ENCODE measurements at places on chromosomes 11 and 22.

DNA sequence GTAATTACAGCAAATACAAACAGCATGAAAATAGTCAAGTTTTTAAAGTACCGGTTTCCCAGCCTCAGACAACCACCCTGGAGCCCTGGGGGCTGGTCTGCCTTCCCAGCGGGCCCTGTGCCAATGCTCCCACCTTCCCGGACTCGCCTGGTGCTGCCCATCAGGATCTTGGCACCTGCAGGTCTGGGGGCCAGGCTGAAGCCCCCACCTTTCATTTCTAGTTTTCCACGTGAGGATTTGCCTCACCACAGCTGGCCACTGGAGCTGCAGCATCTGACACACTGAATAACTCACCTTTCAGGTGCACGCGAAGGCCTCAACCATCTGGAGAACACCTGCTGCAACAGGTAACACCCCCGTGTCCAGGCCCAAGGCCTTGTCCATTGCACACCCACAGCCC lies 108.7 kb upstream of the THY1 start:
- no peak for DNase-seq

DNA sequence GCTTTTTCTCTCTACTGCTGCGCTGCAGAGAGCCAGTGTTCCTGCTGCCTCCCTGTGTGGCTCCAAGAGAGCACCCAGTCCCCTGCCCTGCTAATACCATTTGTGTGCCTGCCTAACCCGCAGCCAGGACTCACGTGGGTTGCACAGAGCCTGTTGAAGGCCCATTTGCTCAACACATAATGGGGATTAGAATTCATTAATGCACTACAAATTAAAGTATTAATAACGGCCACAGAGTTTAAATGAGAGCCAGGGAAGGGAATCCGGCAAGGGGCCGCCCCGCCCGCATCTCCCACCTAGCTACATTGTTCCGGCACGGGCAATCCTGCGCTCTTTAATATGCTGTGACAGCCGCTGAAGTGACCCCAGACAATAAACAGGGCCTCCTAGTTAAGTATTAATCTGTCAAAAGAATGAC lies 211.3 kb downstream of the NXPE2 start:
- no peak for DNase-seq

- DNase-seq: no peak
These were observed 29.6 kb downstream of the SBF1 start for GRCh38 chr22:50445071-50445879.

GRCh38 chr11:61743486-61744095 lies 8.8 kb upstream of the MYRF start:
- no peak for DNase-seq

DNA sequence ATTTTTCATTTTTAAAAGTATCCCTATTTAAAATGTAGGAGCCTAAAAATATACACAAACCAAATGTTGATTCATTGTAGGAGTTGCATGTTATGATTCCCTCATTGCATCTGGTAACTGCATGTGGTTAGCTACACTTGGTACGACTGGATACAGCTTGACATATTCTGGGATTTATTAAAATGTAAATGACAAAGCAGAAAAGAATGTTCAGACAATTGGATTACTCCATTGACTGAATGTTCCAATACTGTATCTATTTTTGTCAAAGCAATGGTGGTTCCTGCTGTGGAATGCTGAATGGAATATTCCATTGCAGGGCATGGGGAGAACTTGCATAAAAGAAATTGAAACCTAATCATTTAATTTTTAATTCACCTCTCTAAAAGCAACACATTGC lies 30.8 kb downstream of the BLID start:
- no peak for DNase-seq

DNA sequence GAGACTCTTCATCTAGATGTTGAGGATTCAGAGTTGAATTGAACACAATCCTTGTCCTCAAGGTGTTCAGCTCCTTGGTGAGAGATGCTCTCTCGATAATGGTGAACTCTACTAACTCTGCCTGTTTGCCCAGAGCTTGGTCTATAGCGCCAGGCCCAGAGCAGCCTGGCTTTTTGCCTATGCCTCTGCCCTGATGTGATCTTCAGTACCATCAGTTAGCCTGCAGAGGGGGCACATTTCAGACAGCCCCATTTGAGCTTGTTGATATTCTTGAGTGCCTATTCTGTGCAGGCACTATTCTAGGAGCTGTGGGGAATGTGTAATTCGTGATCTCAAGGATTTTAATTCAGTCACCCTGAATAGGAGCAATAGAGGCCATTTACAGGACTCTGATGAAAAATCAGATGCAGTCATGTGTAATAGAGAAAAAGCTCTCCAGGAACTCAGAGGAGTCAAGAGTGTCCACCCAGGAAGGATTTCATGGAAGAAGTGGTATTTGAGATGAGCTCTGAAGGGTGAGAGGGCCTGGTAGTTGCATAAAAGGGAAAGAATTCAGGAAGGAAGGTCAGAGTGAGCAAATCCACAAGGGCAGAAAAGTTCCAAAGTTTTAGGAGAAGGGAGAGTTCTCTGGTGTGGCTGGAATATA lies 19.3 kb downstream of the GTPBP1 start:
- peak; percentile 64 for DNase-seq

- no peak for DNase-seq
These were observed 32.0 kb downstream of the DUSP8 start for GRCh38 chr11:1540074-1540473.

GRCh38 chr11:72602250-72602904 lies 71.8 kb downstream of the PDE2A start:
- DNase-seq: no peak

- no peak for DNase-seq
These were observed 509 bp upstream of the PRRG4 start for GRCh38 chr11:32829157-32829679.

GRCh38 chr11:109120341-109120740 lies 301.6 kb upstream of the C11orf87 start:
- DNase-seq: no peak

Data from erythroblast (primary cell).